ENCODE measurements at places on chromosomes 16 and 17.

- no peak for DNase-seq
Observed at GRCh38 chr16:66754211-66754610, 2.8 kb upstream of the DYNC1LI2 start.

DNA sequence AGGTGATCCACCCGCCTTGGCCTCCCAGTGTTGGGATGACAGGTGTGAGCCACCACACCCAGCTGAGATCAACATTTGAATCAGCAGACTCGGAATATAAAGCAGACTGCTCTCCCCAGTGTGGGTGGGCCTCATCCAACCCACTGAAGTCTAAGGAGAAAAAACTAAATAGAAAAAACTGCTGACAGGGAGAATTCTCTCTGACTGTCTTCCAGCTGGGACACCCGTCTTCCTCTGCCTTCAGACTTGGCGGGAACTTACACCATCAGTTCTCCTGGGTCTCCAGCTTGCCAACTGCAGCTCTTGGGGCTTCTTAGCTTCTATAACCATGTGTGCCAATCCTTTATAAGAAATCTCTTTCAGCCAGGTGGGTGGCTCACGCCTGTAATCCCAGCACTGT lies 90.7 kb downstream of the MRM3 start:
- no peak for DNase-seq

DNA sequence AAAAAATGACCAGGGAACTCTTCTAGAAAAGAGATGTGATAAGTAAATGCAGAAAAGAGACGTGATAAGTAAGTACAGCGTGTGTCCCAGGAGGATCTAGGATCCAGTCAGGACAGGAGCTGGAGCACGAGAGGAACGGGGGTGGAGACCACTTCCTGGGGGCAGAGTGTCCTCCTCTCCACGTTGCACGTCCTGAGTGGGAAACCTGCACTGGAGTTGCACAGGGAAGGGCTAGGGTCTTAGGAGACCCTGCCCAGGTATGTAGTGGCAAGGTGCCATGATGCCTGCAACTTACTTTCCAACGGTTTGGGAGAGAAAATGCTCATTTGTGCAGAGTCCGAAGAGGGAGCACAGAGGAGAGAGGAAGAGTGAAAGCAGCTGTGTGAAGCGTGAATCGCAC lies 55.8 kb downstream of the RNF213 start:
- DNase-seq, result no peak

GRCh38 chr17:44898768-44899073 lies 524 bp downstream of the EFTUD2 start:
- DNase-seq, result no peak

- no peak for DNase-seq
Observed at GRCh38 chr17:51224402-51225262, 35.2 kb downstream of the MBTD1 start.

DNA sequence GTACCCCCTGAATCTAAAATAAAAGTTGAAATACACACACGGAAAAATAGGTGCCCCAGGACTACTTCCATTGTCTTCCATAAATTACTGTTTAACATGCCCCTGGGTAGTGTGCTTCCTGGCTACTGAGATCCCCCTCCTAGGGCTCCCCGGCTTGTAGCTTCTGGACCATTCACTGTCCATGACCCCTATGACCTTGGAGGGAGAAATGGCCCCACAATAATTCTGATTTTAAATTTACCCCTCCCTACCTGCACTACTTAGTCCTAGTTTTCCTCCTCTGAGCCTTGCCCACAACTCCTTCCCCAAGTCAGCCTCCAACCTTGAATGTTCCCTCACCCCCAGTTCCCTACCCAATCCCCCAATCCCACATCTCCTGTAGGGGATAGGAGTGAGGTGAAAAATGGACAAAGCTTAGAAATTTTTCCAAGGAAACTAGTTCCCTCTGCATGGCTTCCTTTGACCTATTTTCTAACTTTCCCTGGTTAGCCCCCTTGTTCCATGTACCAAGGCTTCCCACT lies 9.5 kb upstream of the MSL1 start:
- no peak for DNase-seq
